ENCODE measurements at places on chromosomes 4 and X. TPM values are rescaled to one million over a fixed set of nuclear protein-coding genes. Genes with fewer than 3 reads are reported as not detected.

The NXF2B gene
- total RNA-seq = not detected

GRCh38 chrX:41405551-41405950, 41.6 kb upstream of the NYX start:
- DNase-seq = no peak
- no peak overlapping the region for H3K27ac ChIP-seq
- H3K4me1 ChIP-seq = no peaks in the 10 kb centered on the region
- no peak overlapping the region for H3K4me3 ChIP-seq
- H3K36me3 ChIP-seq = no peaks in the 10 kb centered on the region

The TMEM255A gene
- 1.6 TPM for total RNA-seq

DNA sequence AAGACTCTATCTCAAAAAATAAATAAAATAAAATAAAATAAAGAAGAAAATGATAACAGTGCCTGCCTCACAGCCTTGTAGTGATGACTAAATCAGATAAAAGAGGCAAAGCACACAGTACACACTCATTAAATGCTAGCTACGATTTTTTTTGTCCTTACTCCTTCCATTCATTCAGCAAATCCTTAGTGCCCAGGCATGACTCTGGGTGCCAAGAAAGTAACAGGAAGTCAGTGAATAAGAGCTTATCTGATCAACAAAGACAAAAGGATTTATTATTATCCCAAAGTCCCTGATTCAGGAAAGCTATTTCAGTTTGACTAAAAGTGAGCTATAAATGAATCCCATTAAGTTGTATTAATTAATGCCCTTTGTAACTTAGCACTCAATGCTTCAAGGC, 92.7 kb downstream of the SH3KBP1 start:
- 0 out of 2 replicates have a peak, but pooled peaks cover 6% of the 10 kb centered on the region for H3K36me3 ChIP-seq
- H3K4me1 ChIP-seq = peaks cover 14% of the 10 kb centered on the region
- H3K4me3 ChIP-seq = no peak overlapping the region

The IL15 gene
- total RNA-seq = 8.1 TPM

DNA sequence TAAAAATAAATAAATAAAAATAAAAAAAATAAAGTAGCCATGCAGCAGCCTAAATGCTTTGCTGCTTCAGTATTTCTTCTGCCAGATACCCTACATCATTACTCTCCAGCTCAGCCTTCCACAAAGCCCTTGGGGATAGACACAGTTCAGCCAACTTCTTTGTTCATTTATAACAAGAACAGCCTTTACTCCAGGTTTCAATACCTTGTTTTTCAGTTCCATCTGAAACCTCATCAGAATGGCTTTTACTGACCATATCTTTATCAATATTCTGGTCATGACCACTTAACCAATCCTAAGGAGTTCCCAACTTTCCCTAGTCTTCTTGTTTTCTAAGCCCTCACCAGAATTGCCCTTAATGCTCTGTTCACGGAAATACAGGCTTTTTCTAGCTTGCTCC, 128.3 kb upstream of the MED14 start:
- no peak for DNase-seq
- H3K36me3 ChIP-seq = no peaks in the 10 kb centered on the region
- H3K4me3 ChIP-seq = no peak overlapping the region
- peaks cover 3% of the 10 kb centered on the region for H3K4me1 ChIP-seq

The TCP11X2 gene
- not detected for total RNA-seq

GRCh38 chr4:76280488-76281441, 25.8 kb upstream of the STBD1 start:
- no peaks in the 10 kb centered on the region for H3K36me3 ChIP-seq
- no peaks in the 10 kb centered on the region for H3K4me1 ChIP-seq
- no peak overlapping the region for H3K27ac ChIP-seq
- DNase-seq = no peak
- H3K4me3 ChIP-seq = no peak overlapping the region

- H3K4me3 ChIP-seq = no peak overlapping the region
- no peak for DNase-seq
- no peak overlapping the region for H3K27ac ChIP-seq
- no peaks in the 10 kb centered on the region for H3K27me3 ChIP-seq
- H3K36me3 ChIP-seq = no peaks in the 10 kb centered on the region
Observed at GRCh38 chr4:104205116-104205515, 289.6 kb downstream of the CXXC4 start.

The BEND2 gene
- not detected for total RNA-seq

DNA sequence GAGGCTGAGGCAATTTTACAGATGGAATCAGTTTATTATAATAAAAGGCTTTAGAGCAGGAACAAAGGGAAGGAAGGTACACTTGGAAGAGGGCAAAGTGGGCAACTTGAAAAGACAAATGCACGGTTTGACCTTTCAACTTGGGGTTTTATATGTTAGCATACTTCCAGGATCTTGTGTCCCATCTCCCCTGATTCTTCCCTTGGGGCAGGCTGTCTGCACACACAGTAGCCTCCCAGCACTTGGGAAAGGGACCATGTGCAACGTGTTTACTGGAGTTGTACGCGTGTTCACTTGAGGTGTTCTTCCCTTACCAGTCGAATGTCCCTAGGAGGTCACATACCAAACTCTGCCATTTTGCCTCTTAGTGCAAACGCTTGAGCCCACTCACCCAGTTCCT, 7.3 kb downstream of the PPA2 start:
- H3K36me3 ChIP-seq = 0 out of 2 replicates have a peak, but pooled peaks cover 8% of the 10 kb centered on the region
- no peak overlapping the region for H3K4me3 ChIP-seq
- H3K4me1 ChIP-seq = no peaks in the 10 kb centered on the region
- H3K27me3 ChIP-seq = no peaks in the 10 kb centered on the region
- H3K27ac ChIP-seq = no peak overlapping the region
- DNase-seq = no peak

DNA sequence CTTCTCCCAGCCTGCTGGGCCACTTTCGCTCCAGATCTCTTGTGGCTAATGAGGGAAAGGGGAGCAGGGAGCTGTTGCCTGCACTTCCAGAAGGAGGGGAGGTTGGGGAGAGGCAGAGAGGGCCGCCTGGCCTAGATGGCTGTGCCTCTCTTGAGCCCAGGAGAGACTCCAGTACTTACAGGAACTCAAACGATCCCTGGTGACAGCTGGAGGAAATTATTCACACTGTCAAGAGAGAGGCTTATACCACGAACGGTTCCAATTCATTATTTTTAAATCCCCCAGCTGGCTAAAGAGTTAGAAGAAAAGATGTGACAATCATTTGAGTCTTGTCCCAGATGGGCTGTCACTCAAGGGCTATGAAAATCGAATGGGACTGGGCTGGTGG, 96.1 kb downstream of the PHKA2 start:
- H3K36me3 ChIP-seq = no peaks in the 10 kb centered on the region
- no peaks in the 10 kb centered on the region for H3K27me3 ChIP-seq
- no peak overlapping the region for H3K27ac ChIP-seq
- H3K4me3 ChIP-seq = no peak overlapping the region
- no peak for DNase-seq

DNA sequence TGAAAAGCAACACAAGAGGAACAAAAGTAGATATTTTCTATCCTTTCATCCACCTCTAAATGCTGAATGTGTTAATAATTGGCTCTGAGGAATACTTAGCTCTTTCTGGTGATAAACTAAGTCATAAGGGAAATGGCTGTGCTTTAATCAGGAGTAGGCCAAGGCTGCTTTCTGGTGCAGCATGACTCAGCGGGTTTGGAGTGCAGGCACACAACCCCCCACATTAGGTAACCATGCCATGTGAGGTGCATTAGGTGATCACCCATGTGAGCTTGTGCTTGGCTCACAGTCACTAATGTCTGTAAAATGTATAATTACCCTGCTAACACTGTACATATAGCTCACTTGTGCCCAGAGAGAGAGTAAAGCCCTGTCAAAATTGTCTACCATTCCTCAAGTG, 57.2 kb downstream of the USP38 start:
- no peaks in the 10 kb centered on the region for H3K36me3 ChIP-seq
- H3K27me3 ChIP-seq = no peaks in the 10 kb centered on the region
- no peaks in the 10 kb centered on the region for H3K4me1 ChIP-seq
- no peak for DNase-seq
- H3K27ac ChIP-seq = no peak overlapping the region

DNA sequence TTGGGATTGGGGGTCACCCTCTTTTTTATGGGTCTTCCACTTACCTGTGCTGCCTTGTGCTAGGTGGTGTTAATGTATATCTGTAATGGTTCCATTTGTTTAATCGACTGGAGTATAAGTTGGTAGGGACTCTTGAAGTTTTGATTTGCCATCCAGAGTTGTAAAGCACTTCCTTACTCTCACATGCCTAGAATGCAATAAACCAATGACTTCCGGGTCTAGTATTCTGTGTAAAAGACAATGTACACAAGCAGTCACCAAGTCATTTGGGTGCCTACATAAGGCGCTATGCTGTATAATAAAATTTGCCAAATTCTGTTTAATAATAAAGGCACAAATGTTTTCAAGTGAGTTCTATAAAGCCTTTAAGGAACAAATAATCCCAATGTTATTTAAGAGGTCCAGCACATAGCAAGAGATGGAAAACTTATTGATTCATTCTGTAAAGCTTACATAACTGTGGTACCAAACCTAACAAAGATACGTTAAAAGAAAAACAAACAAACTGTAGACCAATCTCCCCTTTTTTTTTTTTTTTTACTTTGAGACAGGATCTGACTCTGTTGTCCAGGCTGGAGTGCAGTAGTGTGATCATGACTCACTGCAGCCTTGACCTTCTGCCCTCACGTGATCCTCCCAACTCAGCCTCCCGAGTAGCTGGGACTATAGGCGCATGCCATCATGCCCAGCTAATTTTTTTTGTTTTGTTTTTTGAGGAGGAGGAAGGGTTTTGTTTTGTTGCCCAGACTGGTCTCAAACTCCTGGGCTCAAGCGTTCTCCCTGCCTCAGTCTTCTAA, 41.5 kb upstream of the HPRT1 start:
- no peak overlapping the region for H3K27ac ChIP-seq
- no peaks in the 10 kb centered on the region for H3K36me3 ChIP-seq
- H3K27me3 ChIP-seq = no peaks in the 10 kb centered on the region
- H3K4me1 ChIP-seq = no peaks in the 10 kb centered on the region
- DNase-seq = no peak

GRCh38 chr4:61293707-61294400, 93.7 kb downstream of the ADGRL3 start:
- H3K27me3 ChIP-seq = no peaks in the 10 kb centered on the region
- no peaks in the 10 kb centered on the region for H3K4me1 ChIP-seq
- no peak for DNase-seq
- no peak overlapping the region for H3K27ac ChIP-seq

GRCh38 chr4:11469650-11470437, 41.1 kb upstream of the HS3ST1 start:
- no peaks in the 10 kb centered on the region for H3K36me3 ChIP-seq
- peaks cover 31% of the 10 kb centered on the region for H3K4me1 ChIP-seq
- no peaks in the 10 kb centered on the region for H3K27me3 ChIP-seq
- H3K4me3 ChIP-seq = peak overlapping the region; percentile 11
- peak overlapping the region; percentile 72 for H3K27ac ChIP-seq

The SYN1 gene
- 0.43 TPM for total RNA-seq

- H3K36me3 ChIP-seq = no peaks in the 10 kb centered on the region
- H3K27ac ChIP-seq = no peak overlapping the region
Observed at GRCh38 chrX:97547877-97548578, 664.3 kb downstream of the RPA4 start.

DNA sequence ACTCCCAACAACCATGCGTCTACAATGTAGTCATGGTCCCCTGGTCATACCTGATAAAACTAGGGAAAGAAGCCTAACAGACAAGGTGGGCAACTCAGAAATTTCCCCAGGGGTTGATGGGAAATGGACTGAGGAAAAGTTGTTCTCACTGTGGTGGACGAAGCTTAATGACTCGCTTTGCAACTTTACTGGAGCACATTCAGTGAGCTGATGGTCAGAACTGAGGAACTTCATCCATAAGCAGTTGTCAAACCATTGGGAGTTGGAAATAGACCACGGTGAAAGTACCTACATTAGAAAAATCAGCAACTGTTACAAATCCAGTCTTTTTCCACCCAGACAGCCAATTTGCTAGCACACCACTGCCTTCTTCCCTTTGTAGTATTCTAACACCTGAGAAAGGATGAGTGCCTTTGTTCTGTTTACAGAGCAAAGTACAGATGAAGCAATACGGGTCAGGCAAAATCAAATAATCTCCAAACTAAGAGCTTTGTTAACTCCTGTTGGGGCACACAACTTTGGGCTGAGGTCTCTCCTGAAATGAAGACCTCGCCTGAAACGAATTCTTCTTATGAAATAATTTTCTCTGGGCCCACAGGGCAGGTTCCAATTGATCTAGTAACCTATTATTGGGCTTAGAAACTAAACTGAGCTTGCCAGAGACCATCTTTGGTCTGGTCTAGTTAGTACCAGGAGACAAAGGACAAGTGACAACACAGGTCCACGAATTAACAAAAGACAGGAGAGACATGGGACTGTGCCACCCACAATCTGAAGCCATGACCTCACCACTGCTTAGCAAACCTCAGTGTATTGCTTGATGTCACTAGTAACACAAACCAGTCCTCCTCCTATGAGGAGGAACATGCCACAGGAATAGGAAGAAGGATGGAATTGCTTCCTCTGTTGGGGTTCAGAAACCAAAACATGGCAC, 58.9 kb upstream of the NFKB1 start:
- no peak overlapping the region for H3K4me3 ChIP-seq
- no peaks in the 10 kb centered on the region for H3K27me3 ChIP-seq
- no peaks in the 10 kb centered on the region for H3K36me3 ChIP-seq
- no peak overlapping the region for H3K27ac ChIP-seq

The ADGRG4 gene
- not detected for total RNA-seq

All from GM12878 (cell line).